ENCODE measurements at places on chromosomes 12 and 14. TPM values are rescaled to one million over a fixed set of nuclear protein-coding genes. Genes with fewer than 3 reads are reported as not detected.

- no peak for DNase-seq
Observed at GRCh38 chr12:106724934-106725333, 49.5 kb upstream of the RIC8B start.

- DNase-seq, result no peak
Observed at GRCh38 chr14:87877877-87878276, 115.1 kb downstream of the GALC start.

C14orf132 gene
- 3.6 TPM for total RNA-seq

SIX4 gene
- not detected for total RNA-seq

ACADS gene
- total RNA-seq, result 7.5 TPM

FAM181A gene
- total RNA-seq, result not detected

Data from T-cell (primary cell).